ENCODE measurements at places on chromosomes 6 and 20.

DNA sequence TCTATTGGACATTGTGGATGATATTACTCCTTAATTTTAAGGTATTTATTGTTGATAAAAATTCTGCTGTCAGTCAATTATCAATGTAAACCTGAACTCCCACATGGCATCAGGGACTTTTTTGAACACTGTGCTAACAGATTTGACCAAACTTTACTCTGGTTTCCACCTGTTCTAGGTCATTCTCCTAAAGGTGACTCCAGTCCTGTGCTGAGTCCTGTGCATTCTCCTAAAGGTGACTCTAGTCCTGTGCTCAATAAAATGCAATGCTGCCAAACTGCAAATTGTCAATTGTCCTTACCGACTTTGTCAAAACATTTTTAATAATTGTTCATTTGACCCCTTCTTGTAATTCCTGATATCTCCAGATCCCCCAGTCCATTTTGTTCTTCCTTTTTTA is 408.4 kb upstream of the EPHA7 start:
- no peak for DNase-seq

DNA sequence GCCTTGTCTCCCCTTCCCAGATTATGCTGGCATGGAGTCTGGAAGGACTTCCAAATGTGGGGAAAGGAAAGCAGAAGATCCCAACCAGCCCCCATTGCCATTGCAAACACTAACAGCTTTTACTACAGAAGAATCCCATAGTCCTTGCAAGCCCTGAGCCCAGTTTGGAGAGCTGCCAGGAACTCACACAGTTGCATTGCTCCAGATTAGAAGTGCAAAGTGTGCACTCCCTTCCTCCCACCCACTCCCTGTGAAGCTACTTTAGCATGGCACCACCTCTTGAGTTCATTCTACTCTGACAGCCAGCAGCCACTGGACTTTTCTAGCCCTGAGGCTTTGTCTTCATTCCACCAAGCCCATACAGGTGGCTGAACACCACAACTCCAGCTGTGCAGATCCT is 67.6 kb downstream of the SLC22A2 start:
- DNase-seq, result no peak

- no peak for DNase-seq
These were observed 100.5 kb downstream of the LMBRD1 start for GRCh38 chr6:69696273-69696672.

DNA sequence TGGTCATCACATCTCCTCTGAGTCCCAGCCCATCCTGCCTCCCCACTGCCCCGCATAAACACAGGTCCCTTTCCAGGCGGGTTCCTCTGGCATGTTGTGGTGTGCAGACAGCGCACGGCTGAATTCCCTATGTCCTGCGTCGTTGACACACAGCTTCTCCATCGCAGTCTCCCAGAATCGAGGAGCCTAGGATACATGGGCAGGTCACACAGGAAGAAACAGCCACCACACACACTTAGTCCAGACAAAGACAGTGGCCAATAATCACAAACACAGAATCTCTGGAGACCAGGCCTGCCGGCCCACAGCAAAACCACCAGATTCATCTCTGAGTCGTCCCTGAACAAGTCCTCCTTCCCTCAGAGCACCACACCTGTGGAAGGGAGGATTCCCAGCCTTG is 34.8 kb downstream of the SCML4 start:
- no peak for DNase-seq

GRCh38 chr20:16898433-16898832 is 150.3 kb downstream of the OTOR start:
- no peak for DNase-seq

- no peak for DNase-seq
These were observed at the start of gene PGC for GRCh38 chr6:41747256-41748101. TSS of gene PGC (minus strand) at chr6:41747397. CDS start at chr6:41747334, 63 bp downstream.

GRCh38 chr20:7940341-7940740 is at the start of gene HAO1:
TSS of gene HAO1 (minus strand) at chr20:7940458. CDS start at chr20:7940422, 36 bp downstream.
- DNase-seq, result no peak

DNA sequence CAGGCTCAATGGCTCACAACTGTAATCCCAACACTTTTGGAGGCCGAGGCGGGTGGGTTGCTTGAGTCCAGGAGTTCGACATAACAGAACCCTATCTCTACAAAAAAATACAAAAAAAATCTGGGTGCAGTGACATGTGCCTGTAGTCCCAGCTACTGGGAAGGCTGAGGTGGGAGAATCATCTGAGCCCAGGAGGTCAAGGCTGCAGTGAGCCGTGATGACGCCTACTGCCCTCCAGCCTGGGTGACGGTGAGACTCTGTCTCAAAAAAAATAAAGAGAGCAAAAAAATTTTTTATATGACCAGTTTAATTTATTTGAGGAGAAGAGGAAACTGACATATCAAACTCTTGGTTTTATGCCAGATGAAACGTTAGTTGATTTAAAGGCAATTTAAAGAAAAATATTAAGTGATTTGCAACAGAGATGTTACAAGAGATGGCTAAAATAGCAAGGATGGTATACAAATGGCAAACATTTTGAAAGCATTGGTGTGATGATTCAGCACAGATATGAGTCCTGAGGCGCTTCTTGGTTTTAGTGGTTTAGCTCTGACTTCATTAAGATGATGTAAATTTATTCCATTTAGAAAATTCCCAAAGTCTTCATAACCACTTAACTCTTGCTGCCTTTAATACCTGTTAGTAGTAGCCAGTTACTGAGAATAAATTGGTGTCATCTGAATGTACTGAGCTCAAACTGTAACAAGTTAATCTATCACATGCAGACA is 17.7 kb downstream of the GTF2H5 start:
- DNase-seq, result no peak

DNA sequence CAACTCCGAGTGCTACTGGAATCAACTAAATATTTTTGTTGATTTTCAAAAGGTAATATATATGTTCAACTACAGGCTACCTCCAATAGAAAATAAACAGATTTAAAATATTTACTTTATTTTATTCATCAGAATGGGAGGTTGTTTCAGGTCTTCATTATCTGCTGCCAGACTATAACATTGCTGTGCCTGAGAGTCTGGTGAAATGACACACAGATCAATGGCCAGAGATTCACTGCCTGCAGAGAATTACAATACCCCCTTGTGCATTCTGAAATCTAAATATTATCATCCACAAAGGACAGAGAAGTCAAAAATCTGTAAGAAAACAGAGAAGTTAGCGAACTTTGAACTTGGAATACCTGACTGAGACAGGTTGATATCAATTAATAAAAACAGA is 667.8 kb upstream of the GJE1 start:
- no peak for DNase-seq

GRCh38 chr6:95548188-95548786 is 29.0 kb upstream of the MANEA start:
- no peak for DNase-seq

- no peak for DNase-seq
These were observed 9.3 kb downstream of the SYNGAP1 start for GRCh38 chr6:33428966-33429749.

DNA sequence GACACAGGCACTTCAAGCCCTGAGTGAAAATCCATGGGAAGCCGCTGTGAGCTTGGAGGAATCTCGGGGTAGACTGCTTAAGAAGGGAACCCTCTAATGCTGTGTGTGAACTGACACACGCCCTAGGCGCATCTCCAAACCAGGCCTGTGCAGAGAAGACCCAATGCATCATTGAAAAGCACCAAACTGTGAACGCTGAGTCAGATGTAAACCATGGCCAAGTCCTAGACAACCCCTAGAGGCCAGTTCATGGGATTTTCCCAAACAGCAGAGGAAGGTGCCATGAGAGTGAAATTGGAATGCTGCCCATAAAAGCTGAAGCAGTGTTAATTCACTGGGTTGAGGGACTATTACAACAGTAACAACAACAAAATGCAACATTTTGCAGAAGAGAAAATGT is 296.5 kb downstream of the SMOC2 start:
- no peak for DNase-seq

GRCh38 chr6:7661364-7661763 is 64.5 kb upstream of the BMP6 start:
- DNase-seq, result no peak

GRCh38 chr20:1808101-1808500 is 87.1 kb upstream of the SIRPA start:
- DNase-seq, result no peak

- no peak for DNase-seq
These were observed 197.9 kb upstream of the KCNK16 start for GRCh38 chr6:39520411-39520810.

DNA sequence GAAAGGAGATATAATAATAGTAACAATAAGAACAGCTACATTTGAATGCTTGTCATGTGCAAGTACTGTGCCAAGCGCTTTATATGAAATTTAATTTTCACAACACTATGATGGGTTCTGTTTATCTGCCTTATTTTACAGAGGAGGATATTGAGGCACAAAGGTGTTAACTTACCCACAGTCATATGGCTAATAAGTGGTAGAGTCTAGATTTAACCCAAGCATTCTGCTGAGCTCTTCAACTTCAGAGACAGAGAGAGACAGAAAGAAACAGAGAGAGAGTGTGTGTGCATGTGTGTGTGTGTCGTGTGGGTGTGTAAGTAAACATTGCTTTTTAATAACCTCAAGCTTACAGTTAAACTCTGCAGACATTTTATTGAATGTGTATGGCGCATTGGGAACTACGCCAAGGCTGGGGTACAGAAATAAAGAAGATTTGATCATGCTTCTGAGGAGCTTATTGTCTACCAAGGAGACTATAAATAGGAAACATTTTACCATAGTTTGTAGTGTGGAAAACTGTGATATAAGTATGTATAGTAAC is 12.9 kb downstream of the TBPL1 start:
- DNase-seq, result no peak

DNA sequence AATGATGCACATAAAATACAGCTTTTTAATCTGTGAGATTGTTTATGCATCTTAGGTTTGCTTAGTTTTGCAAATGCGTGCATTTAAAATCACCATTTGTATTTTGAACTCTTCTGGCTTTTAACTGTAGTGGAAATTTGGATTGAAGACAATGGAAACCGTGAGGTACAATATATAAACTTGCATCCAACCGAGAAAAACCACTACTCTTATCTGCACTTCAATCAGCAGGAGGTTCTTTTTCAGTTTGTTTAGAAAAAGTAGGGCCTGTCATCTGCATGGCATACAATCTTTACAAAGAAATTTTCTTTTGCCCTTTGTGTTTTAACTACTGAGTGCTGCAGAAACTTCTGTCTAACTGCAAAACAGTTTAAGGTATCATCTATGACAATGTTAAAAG is 132.8 kb downstream of the LAMA2 start:
- no peak for DNase-seq

GRCh38 chr6:64411226-64411625 is 775.6 kb downstream of the PHF3 start:
- no peak for DNase-seq

- no peak for DNase-seq
These were observed 3.0 kb downstream of the DNPH1 start for GRCh38 chr6:43226192-43226851.

- no peak for DNase-seq
These were observed 23.7 kb upstream of the KIF16B start for GRCh38 chr20:16596991-16597390.

- DNase-seq, result no peak
These were observed 86.8 kb upstream of the SNAP25 start for GRCh38 chr20:10131732-10132345.

DNA sequence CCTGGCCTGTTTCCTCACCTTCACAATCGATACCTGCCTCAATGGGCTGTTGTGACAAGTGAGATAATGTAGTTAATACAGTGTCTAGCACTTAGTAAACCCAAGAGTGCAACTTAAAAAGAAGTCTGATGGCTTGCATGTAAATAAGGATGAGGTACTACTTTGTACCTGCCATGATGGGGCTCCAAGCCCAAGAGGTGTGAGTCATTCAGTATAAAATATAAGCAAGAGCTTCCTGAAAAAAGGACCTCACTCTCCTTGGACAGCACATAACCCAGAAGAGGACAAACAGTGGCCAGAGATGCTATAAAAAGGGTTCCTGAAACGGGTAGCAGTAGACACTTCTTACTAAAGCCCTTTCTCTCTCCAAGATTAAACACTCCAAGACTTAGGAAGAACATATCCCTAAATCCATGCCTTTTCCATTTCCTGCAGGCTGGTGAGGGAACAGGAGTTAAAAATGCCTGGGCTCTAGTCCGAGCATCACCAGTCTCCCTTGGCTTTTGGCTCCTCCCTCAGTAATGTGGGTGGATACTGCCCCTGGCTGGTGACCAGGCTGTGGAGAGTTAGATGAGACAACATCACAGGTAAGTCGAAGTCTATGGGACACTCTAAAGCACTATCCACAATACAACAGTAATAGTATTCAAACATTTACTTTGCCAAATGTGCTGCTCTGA is 4.3 kb downstream of the UBE2V1 start:
- no peak for DNase-seq

DNA sequence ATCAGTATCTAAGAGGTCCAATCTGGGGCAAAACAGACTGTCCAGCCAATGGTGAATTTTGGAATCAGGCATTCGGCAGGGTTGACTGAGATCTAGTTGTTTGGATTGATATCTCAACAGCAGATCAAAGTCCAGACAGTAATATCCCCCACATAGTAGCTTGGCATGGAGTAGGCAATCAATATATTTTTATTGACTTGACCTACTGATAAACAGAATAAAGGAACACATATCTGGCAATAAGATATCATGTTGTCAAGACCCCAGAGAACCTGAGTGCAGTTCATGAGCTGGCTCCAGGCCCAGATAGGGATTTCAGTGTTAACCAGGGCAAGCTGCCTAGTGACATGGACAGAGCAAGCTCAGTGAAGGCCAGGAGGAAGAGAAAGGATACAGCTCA is 34.4 kb downstream of the TNFAIP3 start:
- no peak for DNase-seq

- DNase-seq, result no peak
These were observed 53.7 kb downstream of the MOCS1 start for GRCh38 chr6:39880594-39880993.

- DNase-seq, result no peak
These were observed 198.1 kb upstream of the NRSN1 start for GRCh38 chr6:23927935-23928334.

DNA sequence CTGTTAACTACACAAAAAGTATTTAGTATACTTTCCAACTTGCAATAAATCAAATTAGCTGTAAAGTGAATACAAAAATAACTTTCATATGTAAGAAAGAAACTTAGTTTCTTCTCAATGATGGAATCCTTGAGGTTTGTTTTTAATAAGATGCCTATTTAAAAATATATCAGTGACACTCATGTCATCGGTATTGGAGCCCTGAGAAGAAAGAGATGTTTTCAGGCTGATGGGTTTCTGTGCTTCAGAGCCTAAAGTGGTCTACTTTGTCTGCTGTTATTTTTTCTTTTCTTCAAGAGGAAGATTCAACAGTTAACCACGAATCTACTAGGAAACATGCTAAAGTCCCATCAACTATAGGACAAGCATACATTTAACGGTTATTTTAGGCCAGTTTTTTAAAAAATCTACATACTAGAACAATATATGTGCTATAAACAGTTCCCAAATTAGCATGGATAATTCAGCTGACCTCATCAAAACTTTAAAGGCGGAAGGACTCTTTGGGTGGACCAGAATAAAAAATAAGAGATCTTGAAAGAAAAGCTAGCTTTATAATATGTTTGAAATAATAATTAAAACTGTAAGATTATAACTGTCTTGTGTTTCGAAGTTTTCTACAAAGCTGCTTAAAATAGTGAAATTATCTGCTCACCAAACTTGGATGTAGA is 147.0 kb upstream of the SAMD5 start:
- DNase-seq, result no peak

- no peak for DNase-seq
These were observed 257.7 kb upstream of the GJE1 start for GRCh38 chr6:141874930-141875602.

GRCh38 chr6:107977283-107977682 is 19.3 kb upstream of the SEC63 start:
- no peak for DNase-seq

GRCh38 chr6:2477250-2477649 is 231.8 kb upstream of the GMDS start:
- no peak for DNase-seq

- no peak for DNase-seq
These were observed 79.8 kb upstream of the CHD6 start for GRCh38 chr20:41697861-41698559.
